ENCODE measurements at places on chromosomes 2 and 18.

- no peak overlapping the region for H3K4me3 ChIP-seq
- DNase-seq: no peak
- no peak overlapping the region for H3K27ac ChIP-seq
- no peaks in the 10 kb centered on the region for H3K4me1 ChIP-seq
- no peaks in the 10 kb centered on the region for H3K27me3 ChIP-seq
Measured at GRCh38 chr18:34084635-34085034, 140.1 kb downstream of the NOL4 start.

GRCh38 chr2:26316845-26317244, 29.1 kb upstream of the SELENOI start:
- H3K36me3 ChIP-seq: no peaks in the 10 kb centered on the region
- no peak overlapping the region for H3K4me3 ChIP-seq
- 0 out of 2 replicates have a peak, but pooled peaks cover 4% of the 10 kb centered on the region for H3K4me1 ChIP-seq
- DNase-seq: no peak
- no peak overlapping the region for H3K27ac ChIP-seq
- H3K27me3 ChIP-seq: no peaks in the 10 kb centered on the region

DNA sequence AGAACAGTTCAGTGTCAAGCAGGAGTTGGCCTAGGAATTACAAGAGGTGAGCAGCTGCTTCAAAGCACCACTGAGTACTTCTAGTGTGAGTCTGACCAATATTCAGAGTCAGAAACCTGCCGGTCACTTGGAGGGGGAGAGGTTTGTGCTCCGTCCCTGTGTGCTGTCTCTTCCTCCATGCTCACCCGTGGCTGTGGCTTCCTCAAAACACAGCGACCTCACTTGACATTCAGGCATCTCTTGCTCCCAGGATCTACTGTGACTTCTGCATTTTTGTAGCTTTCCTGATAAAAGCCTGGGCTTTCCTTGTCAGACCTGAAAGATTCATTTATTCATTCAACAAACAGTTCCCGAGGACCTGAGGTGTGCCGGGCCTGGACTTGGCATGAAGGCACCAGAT, 32.9 kb downstream of the TPRKB start:
- DNase-seq: no peak
- no peaks in the 10 kb centered on the region for H3K4me1 ChIP-seq
- no peak overlapping the region for H3K4me3 ChIP-seq
- peaks cover 10% of the 10 kb centered on the region for H3K27me3 ChIP-seq
- H3K36me3 ChIP-seq: no peaks in the 10 kb centered on the region

DNA sequence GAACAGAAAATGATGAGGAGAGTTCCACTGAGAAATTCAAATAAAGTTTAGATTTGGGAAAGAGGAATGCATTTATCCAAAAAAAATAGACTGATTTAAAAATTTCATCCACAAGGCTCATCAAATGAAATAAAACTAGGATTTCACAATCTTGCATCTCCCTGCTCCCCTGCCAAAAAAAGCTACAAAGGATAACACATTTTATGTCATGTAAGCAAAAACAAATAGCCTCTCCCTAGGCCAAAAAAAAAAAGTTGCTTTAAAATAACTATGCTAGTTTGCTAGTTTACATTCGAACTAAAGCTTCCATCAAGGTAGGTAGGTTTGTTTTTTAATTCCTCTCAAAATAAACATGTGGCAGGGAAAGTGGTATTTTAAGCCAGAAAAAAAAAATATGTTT, 465.5 kb upstream of the ID2 start:
- H3K4me1 ChIP-seq: no peaks in the 10 kb centered on the region
- DNase-seq: no peak
- no peak overlapping the region for H3K4me3 ChIP-seq

GRCh38 chr2:99597616-99598015, 107.8 kb upstream of the REV1 start:
- H3K4me3 ChIP-seq: no peak overlapping the region
- H3K27ac ChIP-seq: no peak overlapping the region
- H3K27me3 ChIP-seq: peaks cover 23% of the 10 kb centered on the region
- H3K4me1 ChIP-seq: no peaks in the 10 kb centered on the region
- DNase-seq: no peak

DNA sequence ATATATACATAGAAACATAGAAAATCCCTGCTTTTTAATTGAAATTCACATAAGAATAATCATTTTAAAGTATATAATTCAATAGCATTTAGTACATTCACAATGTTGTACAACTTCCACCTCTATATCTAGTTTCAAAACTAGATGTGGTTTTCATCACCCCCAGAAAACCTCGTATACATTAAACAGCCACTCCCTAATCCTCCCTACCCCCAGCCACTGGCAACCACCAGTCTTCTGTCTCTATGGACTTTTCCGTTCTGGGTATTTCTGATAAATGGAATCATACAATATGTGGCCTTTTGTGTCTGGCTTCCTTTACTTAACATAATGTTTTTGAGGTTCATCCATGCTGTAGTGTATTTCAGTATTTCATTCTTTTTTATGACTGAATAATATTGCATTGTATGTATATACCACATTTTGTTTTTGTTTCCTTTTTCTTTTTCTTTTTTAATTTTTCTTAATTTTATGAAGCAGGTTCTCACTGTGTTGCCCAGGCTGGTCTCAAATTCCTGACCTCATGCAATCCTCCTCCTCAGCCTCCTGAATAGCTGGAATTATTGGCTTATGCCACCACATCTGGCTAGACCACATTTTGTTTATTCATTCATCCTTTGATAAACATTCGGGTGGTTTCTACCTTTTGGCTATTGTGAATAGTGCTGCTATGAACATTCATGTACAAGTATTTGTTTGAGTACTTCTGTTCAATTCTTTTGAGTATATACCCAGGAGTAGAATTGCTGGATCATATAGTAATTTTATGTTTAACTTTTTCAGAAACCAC, 50.6 kb upstream of the RNF152 start:
- H3K27me3 ChIP-seq: no peaks in the 10 kb centered on the region
- H3K4me3 ChIP-seq: no peak overlapping the region
- no peak for DNase-seq

- no peak overlapping the region for H3K4me3 ChIP-seq
- no peaks in the 10 kb centered on the region for H3K27me3 ChIP-seq
- H3K36me3 ChIP-seq: no peaks in the 10 kb centered on the region
- no peaks in the 10 kb centered on the region for H3K4me1 ChIP-seq
Measured at GRCh38 chr2:158088093-158088492, 13.6 kb upstream of the UPP2 start.

DNA sequence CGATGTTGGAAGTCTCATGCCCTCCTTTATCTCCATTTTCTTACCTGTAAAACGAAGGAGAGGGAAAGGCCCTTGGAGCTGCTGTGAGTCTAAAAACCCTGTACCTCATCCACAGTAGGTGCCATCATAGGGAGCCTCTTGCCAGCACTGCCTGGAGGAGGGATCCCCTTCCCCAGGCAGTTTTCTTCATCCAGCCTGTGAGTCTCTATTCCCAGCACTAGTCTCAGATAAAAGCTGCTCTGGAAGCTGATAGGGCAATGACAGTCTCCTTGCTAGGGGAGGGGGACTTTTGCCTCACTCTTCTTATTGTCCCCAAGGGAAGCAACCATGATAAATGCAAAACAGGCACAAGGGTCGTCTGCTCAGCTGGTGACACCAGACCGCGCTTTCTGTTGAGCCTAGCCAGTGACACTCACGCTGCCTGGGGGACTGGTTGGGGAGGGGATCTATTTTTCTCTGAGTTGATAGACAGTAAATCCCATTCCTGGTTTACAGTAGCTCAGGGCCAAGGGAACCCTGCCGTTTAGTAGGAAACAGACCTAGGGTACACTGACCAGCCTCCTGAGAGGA, 139.5 kb upstream of the NABP1 start:
- H3K27ac ChIP-seq: no peak overlapping the region
- H3K27me3 ChIP-seq: 0 out of 2 replicates have a peak, but pooled peaks cover 4% of the 10 kb centered on the region
- no peak overlapping the region for H3K4me3 ChIP-seq
- no peaks in the 10 kb centered on the region for H3K36me3 ChIP-seq

- peaks cover 7% of the 10 kb centered on the region for H3K4me1 ChIP-seq
- no peak overlapping the region for H3K4me3 ChIP-seq
- H3K27me3 ChIP-seq: no peaks in the 10 kb centered on the region
Measured at GRCh38 chr2:148817210-148817708, 57.8 kb upstream of the KIF5C start.

Data from SJCRH30 (cell line).